ENCODE measurements at places on chromosomes 13 and 19.

- DNase-seq: no peak
These were observed 867 bp downstream of the WBP4 start for GRCh38 chr13:41061914-41062837.

- DNase-seq: no peak
These were observed 676 bp upstream of the POLRMT start for GRCh38 chr19:633786-634639.

GRCh38 chr13:20525144-20525600 lies 485 bp downstream of the CRYL1 start:
- no peak for DNase-seq

GRCh38 chr13:86368924-86369323 lies 569.7 kb upstream of the SLITRK6 start:
- DNase-seq: no peak

DNA sequence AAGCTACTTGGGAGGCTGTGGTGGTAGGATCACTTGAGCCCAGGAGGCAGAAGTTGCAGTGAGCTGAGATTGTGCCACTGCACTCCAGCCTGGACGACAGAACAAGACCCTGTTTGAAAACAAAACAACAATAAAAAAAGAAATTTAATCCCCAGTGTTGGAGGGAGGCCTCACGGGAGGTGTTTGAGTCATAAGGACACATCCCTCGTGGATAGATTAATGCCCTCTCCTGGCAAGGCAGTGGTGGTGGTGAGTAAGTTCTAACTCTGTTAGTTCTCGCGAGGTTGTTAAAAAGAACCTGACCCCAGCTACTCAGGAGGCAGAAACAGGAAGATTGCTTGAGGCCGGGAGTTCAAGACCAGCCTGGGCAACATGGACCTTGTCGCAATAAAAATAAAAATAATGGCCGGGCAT lies 27.6 kb upstream of the SIN3B start:
- DNase-seq: no peak

GRCh38 chr19:32691291-32691951 lies at the start of gene NUDT19:
NUDT19 (plus strand) TSS chr19:32691821; CDS start chr19:32691961, 140 bp downstream.
- DNase-seq: no peak
